ENCODE measurements at places on chromosomes 4 and X. TPM values are rescaled to one million over a fixed set of nuclear protein-coding genes. Genes with fewer than 3 reads are reported as not detected.

Gene LRP2BP
- total RNA-seq, result 0.27 TPM

DNA sequence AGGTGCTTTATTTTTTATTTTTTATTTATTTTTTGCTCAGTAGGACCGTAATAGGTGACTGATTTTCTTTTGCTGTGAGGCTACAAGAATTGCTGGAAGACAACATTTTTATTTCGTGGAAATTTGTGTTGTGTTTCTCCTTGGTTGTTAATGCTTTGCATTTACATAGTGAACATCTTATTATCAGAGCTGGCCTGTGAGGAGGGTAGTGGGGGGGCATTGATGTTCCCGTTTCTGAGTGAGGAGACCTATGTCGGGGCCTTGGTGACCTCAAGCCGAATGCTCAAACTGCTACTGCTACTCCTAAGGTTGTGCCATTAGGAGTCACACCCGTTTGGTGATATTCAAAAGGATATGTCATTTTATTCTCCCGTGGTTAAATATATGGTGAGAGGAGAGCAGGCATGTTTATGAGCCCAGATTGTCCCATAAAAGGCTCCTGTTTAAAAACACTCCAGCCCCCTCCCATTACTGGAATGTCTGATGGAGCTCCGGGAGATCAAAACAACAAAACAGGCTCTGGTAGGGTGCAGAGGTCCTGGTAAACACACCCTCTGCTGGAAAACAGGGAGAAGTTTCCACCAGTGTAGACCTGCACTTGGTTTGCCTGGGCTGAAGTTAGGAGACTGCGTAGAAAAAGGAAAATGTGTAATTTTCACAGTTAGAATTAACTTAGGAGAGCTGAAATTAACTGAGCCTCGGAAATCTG is 5.6 kb downstream of the PDGFRA start:
- DNase-seq, result no peak

Gene NDNF
- total RNA-seq, result 0.35 TPM

Gene SLC7A11
- 225 TPM for total RNA-seq

Gene LPAR4
- total RNA-seq, result not detected

- DNase-seq, result no peak
Measured at GRCh38 chr4:1002131-1002630, 9.0 kb upstream of the SLC26A1 start.

DNA sequence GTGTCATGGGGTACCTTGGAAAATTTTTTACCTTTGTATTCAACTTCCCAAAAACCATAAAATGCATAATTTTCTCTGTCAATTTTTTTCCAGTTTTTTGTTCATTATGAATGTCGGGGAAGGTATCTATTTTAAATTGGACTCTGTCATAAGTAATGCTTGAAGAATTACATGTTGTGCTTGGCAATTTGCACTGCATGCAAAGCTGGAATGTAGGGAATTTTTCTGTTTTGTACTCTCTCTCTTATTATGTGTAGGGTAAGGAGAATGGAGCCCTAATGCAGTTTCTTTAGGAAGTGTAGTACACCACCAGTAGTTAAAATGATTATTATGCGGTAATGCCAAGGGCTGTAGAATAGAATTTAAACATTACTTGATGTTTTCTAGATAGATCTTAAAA is 137.7 kb upstream of the LIMCH1 start:
- DNase-seq, result no peak

Gene CYTL1
- not detected for total RNA-seq

GRCh38 chrX:104707042-104707441 is 141.0 kb downstream of the IL1RAPL2 start:
- no peak for DNase-seq

DNA sequence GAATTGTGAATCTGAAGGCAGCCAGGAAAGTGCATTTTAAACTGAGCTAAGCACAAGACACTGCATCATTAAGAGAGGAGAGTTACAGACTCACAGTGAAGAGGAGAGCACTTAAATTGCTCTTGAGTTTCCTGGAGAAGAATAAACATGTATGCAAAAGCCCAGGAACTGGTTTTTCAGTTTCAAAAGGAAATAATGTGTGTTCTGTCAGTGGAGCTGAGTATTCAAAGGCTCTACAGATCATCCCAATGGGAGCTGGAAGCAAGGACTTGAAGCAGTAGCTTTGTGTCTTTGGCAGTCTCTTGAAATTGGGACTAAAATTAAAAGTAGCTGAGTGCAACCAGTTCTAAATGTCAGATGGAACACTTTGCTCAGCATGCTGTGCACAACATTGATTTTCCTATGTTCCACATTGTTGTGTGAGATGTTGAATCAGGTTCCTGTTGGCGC is 147.5 kb upstream of the ANK2 start:
- no peak for DNase-seq
